ENCODE measurements at places on chromosomes 6 and 20.

DNA sequence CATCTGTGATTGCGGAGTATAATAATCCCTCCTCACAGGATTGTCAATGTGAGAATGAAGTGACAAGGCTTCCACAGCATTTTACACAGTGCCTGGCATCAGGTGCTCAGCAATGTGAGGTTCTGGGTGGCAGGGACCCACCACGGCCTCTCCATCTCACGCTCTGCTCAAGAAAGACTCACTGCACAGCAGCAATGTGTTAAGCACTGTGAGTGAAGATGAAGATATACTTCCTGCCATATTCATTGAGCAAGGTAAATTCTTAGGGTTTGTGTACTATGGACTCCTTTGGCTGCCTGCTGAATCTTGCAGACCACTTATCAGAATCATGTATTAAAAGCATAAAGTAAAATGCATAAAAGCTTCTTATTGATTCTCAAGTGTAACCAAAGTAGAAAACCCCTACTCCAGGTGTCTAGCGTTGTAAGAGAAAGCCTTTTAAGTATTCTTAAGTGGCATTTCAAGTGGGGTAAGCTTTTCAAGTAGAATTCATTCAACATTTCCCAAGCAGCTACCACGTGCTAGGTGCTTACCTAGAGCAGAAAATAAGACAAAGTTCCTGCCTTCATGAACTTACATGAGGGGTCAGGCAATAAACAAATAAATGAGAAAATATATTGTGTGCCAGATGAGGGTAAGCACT, 17.0 kb upstream of the MEP1A start:
- no peak for DNase-seq

DNA sequence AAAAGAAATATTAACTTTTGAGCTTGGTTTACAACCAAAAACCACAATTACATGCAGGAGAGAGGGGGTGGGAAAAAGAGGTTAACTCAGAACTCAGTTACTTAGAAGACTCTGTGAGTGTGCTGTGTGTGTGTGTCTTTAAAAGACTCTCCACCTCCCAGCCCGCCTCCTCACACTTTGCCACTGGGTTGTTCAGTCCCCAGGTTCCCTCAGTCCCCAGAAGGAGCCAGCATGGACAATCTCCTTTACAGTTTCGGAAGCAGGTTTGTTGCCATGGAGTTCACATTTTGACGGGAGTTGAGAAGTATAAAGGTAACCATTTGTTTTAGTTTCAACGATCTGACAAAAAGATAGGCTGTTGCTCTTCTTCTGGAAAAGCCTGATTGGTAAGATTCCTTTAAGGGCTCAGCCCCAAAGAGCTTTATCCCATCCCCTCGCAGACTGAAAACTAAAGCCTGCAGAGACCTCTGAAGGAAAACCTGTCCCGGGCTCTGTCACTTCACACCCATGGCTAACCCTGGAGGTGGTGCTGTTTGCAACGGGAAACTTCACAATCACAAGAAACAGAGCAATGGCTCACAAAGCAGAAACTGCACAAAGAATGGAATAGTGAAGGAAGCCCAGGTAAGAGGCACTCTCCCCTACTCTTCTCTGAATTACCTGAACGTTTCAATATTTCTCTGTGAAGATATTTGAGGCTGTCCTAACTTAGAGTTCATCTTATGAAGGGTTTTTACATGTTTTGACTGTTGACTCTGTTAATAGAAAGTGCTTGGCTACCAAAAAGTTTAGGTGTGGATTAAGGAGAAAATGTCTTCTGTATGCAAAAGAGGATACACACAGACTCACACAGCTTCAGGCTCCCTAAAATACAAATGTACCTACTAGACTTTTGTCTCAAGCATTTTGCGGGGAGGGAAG, at the start of gene SPTLC3:
TSS of gene SPTLC3 (plus strand) at position 212 of the 921 bp plus-strand sequence. CDS start at position 508, 296 bp downstream.
- DNase-seq, result no peak

DNA sequence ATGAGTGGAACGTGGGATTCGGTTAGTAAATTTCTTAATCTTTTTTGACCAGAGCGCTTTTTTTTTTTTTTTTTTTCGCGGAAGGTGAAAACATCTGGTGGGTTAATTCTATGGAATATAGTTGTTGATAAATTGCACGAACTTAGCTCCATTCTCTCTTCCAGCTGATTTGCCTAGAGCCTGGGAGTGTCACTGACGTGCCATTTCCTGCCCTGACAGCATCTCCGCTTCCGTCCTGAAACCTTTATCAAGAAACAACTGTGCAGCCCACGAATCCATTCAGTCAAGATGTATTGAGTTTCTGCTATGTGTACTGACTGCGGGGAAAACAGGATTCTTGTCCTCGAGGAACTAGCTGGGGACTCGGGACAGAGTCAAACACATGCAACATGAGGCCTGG, 59.5 kb upstream of the TGM3 start:
- no peak for DNase-seq

GRCh38 chr6:161110028-161110779, 118.6 kb downstream of the MAP3K4 start:
- DNase-seq, result no peak

DNA sequence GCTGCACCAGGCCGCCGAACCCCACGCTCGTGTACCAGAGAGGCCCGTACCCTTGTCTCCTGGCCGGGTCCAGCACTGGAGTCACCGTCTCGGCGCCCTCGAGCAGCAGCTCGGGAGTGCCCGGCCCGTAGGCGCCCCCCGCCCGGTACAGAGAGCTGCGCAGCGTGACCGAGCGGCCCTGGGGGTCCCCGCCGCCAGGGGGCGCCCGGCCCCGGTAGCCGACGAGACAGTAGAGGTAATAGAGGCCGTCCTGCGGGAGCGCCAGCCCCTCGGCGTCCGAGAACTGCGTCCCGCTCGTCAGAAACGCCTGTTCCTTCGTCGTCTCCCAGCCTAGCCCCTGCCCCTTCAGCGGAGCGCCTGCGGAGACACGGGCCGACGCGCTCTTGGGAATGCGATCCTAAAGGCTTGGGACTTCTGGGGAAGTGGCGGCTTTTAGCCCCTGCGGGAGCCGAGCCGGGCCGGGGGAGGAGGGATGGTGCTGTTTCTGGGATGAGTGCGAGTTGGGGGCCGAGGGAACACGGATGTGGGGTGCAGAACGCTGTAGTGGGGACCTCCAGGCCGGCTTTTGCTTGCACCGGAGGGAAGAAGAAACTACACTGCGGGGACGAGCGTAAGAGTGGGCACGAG, 1.3 kb downstream of the LTB start:
- DNase-seq, result peak; percentile 88

- no peak for DNase-seq
Measured at GRCh38 chr6:14047151-14047740, 70.3 kb upstream of the CD83 start.

- no peak for DNase-seq
Measured at GRCh38 chr20:10758446-10758845, 84.6 kb upstream of the JAG1 start.

- DNase-seq, result no peak
Measured at GRCh38 chr20:16528078-16528477, 45.2 kb downstream of the KIF16B start.

GRCh38 chr20:23197836-23198235, 111.7 kb upstream of the CD93 start:
- DNase-seq, result no peak

- peak; percentile 91 for DNase-seq
Measured at GRCh38 chr20:49216991-49217578, 2.1 kb upstream of the DDX27 start.

- no peak for DNase-seq
Measured at GRCh38 chr20:42098418-42098817, 480.2 kb upstream of the CHD6 start.

DNA sequence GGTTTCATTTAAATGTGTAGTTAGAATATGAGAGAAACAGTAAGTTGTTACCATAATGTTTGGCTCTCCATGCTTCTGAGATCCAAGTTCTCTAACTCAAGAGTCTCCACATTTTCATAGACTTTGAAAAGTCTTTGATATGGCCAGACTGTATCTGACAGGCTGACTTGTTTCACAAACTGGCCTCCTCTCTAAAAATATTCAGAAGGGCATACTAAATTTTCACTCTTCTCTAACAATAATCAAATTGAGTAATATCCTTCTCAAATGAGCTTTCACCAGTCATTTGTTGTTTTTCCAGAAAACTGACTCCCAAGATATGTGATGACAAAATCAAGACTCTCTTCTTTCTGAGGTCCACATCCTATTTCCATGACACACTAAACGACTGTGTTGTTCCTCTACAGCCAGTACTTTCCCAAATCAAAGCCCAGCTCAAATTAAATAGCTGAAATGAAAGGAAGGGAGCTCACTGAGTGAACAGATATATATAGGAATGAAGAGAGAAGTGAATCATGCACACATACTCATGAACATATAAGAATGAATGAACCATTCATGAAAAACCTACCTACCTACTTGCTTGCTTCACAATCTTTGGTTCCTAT, 15.1 kb downstream of the HIVEP2 start:
- no peak for DNase-seq

GRCh38 chr6:25154034-25154596, 125.1 kb upstream of the CARMIL1 start:
- no peak for DNase-seq

DNA sequence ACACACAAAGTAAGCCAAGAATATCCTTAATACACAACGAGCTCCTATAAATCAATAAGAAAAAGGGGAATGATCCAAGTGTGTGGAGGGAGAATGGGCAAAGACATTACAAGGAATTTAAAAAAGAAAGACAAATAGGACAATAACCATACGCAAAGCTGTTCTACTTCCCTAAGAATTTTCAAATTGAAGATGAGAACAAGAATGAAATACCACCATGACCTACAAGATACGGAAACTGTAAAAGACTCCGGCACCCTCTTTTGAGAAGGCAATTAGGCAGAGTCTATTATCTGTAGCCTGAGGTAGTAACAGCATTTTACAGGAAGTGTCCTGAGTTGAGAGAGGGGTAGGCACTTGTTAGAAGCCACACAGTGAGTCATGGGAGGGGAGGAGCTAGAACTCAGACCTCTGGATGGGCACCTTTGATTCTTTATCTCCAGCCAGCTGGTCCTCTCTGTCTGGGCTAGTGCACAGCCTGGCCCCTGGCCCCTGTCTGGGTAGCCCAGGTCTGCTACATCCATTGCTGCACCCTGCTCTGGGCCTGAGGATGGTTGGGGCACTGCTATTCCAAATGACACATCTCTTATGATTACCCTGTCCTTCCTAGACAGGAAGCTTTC, 15.3 kb downstream of the RSPO4 start:
- DNase-seq, result no peak

GRCh38 chr6:61953851-61954250, 332.2 kb downstream of the KHDRBS2 start:
- DNase-seq, result no peak

Data from stimulated activated CD4-positive, alpha-beta T cell treated with anti-CD3 and anti-CD28 coated beads, Interleukin-15, amount 100 ng/mL, for 1 hour (primary cell).